ENCODE measurements at places on chromosomes 5 and 9.
A peak's percentile ranks its signal among the peaks of the same experiment; 100 is the strongest.

DNA sequence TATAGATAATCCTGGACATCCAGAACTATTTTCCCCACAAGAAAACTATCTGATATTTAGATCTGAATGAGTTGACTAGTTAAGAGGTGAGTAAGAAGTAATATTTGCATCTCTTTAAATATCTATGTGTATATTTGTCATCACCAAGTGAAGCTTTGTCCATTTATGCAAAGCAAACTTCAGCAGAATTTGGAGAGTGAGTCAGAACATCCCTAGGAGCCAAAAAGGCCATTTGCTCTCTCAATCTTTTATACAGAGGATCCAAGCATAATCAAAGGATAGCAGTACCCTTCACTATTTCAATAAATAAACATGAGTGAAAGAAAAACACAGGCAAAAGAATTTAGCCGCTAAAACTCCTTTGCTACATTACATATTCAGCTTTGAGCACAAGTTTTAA, 454.4 kb downstream of the NR2F1-AS1 start:
- no peak for DNase-seq

DNA sequence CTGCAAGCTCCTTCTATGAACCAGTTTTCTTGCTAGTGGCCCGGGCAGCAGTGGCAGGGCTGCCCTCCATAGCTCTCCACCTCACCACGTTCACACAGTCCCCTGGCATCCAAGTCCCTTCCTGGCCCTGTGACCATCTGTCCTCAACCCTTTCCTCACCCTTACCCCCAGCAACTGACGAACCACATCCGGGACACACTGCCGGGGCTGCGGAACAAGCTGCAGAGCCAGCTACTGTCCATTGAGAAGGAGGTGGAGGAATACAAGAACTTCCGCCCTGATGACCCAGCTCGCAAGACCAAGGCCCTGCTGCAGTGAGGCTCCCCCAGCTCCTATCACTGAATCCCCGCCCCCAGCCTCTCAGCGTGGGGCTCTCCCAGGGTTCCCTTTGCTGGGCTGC, 18.8 kb downstream of the DNM1 start:
- DNase-seq, result no peak

DNA sequence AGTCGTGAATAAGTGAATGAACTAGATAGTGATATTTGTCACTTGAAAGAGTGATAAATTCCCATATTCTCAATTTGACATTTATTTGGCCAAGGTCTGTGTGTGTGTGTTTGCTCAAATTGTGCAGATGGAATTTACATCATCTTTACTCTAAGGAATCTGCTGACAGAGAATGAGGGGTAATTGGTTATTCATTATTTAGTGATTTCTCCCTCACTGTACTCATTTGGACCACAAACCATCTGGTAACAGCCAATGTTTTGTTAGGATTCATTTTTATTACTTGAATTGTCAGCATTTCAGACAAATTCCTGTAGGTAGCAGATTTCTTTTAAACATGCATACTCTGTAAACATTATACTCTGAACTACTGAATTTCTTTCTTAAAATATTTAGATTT, 15.6 kb downstream of the VCAN start:
- DNase-seq, result no peak

DNA sequence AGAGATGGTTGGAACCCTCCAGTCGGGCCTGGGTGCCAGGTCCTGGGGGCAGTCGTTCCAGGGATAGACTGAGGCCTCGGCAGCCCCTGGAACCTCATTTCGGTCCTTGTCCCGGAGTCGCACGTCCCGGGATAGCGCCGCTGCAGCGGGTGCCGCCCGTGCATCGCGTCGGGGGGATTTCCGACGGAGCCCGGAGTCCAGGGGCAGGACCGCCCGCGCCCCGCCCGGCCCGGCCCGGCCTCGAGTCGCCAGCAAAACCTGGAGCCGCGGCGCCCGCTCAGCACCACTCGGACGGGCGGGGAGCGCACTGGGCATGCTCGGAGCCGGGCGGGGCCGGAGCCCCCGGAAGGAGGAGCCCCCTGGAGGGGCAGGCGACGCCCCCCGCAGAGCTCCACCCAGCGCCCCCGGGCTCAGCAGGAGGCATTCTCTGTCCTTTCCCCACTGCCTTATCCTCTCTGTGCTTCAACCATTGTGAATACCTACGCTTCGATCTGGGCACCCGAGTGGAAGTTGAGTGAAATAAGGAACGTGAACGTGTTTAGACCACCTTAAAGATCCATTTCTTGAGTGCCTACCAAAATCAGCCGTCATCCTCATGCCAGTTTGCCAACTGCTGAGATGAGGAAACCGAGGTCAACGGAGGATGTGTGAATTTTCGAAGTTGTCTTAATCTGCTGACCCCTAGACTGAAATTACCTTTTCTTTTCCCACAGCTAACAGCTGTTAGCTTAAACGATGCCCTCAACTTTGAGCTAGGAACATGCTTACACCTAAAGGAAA, 1.7 kb upstream of the PTPN3 start:
- DNase-seq, result peak; percentile 41

DNA sequence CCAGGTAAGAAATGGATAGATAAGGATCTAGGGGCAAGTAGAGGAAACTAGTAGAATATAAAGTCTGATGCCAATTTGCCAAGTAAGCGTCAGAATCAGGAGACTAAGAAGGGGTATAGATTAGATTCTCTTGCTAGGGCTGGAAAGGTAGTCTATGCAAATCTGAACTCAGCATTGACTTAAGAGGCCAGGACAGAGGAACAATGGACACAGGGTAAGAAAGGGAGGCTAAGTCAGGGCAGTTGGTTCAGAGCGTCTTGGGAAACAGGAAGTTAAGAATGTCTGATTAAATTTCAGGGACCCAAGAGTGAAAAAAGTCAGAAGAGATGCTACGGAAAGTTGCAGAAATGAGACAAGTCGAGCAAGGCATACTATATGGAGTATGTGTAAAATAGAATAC, 263.2 kb upstream of the HAPLN1 start:
- no peak for DNase-seq
